ENCODE measurements at places on chromosomes 6 and 20.
A peak's percentile ranks its signal among the peaks of the same experiment; 100 is the strongest.

DNA sequence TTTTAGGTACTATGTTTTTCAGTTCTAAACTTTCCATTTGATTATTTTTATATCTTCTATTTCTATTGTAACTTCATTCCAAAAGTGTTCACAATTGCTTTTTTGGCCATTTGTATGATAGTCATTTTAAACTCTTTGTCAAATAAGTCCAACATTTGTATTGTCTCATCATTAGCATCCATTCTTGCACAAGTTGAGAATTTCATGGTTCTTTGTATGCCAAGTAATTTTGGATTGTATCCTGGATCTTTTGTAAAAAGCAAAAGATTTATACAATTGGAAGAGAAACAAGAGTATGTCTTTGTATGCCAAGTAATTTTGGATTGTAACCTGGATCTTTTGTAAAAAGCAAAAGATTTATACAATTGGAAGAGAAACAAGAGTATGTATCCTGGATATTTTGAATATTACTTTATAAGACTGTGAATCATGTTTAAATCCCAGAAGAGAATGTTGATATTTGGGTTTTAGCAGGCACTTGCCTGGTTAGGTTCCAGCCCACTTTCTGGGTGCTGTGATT, 36.9 kb upstream of the NT5E start:
- DNase-seq, result no peak

GRCh38 chr6:11008821-11009220, 35.3 kb downstream of the ELOVL2 start:
- DNase-seq, result no peak

- no peak for DNase-seq
Measured at GRCh38 chr20:1377984-1378734, 14.7 kb downstream of the FKBP1A start.

DNA sequence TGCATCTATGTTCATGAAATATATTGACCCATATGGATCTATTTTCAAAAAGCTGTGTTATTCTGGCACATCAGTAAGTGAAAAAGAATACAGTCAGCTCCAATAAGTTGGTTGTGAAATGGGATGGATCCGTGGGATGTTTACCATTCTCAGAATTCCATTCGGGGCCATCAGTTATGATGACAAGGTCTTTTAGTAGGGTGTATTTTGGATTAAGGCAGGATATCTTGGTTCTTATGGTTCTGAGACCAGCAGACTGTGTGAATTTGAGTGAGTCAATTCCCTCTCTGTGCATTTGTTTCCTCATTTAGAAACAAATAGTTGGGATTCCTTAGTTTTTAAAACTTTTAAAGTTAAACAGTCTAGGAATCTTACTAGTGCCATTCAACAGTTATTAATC, 287.4 kb downstream of the CD109 start:
- no peak for DNase-seq

GRCh38 chr20:57680131-57680716, 29.6 kb downstream of the PMEPA1 start:
- no peak for DNase-seq

DNA sequence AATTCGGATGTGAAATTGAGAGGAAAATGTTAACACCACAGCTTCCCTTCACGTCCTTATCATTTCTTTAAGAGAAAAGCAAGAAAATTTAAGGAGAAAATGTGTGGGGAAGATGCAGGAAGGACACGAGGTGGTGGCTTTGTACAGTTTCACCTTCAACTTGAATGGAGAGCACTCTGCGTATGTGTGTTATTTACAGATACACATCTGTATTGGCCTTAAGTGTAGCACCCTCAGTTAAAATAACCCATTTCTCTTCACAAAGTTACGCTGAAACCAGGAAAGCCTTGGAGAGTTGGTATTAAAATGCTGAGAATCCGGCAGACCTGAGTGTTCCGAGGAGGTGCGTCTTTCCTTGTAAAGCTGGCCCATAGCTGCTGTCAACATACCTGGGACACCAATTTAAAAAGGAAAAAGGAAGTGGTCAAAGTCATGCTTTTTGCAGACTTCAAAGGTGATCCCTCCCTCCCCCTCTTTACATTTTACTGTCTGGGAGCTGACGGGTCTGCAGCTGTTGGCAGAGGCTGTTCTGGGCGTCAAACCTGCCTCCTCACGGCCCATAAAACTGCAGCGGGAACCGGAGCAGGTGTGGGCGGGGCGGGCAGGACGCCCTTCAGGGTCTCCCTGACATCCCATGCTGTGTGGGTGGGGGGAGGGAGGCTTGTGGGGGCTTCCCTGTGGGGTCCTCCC, 61.3 kb upstream of the TBXT start:
- DNase-seq, result no peak

DNA sequence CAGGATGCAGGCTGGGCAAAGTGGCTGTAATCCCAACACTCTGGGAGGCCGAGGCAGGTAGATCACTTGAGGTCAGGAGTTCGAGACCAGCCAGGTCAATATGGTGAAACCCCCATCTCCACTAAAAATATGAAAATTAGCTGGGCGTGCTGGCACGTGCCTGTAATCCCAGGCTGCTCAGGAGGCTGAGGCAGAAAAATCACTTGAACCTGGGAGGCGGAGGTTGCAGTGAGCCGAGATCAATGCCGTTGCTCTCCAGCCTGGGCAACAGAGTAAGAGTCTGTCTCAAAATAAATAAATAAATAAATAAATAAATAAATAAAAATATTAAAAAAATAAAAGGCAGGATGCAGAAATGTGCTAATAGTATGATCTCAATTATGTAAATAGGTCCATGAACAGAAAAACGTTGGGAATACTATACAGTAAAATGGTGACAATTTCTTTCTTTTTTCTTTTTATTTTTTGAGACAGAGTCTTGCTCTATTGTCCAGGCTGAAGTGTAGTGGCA, 8.4 kb upstream of the CBFA2T2 start:
- DNase-seq, result no peak

DNA sequence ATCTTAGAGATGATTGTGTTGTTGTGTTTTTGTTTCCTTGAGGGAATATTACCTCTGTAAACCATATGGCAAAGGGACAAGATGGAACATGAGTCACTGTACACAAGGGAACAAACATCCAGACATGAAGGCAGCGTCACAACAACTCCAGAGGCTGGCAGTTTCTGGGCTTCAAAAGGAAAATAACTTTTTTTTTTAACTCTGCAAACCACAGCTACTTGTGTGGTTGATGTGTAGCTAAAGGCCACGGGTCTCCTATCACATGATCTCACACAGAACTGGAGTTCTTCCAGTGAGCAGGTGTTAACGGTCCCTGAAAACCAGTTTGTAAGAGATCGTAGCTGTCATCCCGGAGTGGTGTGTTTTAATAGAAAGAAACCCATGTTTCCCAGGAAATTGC, 33.2 kb upstream of the HBS1L start:
- DNase-seq, result no peak

GRCh38 chr20:7859356-7859802, 80.9 kb downstream of the HAO1 start:
- DNase-seq, result peak; percentile 4

DNA sequence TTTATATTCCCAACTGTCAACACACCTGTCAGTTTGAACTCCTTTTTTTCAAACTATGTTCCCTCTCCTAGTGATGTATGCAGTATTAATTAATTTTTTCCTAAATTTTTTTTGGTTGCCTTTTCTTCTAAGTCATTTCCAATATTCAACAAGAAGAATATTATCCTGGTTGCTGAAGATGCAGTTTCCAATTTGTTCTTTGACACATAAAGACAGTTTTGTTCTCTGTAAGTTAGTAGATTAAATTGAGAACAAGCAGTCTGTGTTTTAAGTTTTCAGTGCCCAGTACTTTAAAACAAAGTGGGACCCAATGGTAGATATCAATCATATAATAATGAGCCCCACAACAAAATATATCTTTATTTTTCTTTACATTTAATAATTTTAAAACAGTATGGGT, 47.3 kb downstream of the GJA1 start:
- DNase-seq, result no peak

DNA sequence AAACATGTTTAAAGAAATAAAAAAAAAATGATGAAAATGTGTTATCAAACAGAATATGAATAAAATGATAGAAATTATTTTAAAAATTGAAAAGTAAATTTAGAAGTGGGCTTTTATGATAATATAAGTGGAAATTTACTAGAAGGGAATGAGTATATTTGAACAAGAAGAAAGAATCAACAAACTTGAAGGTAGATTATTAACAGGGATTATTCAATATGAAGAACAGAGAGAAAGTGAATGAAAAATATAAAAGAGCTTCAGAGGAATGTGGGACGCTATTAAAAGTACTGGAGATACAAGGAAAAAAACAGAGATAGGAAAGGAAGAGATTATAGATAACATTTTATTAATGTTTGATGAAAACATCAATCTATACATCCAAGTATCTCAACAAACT, 1014.4 kb upstream of the CITED2 start:
- DNase-seq, result no peak

GRCh38 chr6:22737331-22737730, 168.0 kb downstream of the HDGFL1 start:
- DNase-seq, result peak; percentile 62

GRCh38 chr6:149053848-149054558, 263.5 kb upstream of the TAB2 start:
- no peak for DNase-seq

DNA sequence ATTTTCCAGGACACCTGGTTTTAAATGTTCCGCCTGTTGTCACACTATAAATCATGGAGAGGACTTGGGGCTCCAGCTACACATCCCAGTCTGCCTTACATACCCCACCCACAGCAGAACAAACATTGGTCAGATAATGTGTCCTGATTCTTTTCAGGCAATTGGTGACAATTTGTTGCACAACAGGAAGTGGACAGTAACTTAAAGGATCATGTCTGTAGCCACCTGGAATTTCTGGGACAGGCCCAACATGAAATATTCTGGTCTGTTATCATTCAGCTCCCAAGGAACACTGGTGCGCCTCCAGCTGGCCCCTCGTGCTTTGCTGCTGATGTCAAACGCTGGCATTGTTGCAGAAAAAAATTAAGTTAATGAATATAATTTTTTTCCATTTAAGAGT, 117.2 kb downstream of the SOBP start:
- DNase-seq, result no peak

DNA sequence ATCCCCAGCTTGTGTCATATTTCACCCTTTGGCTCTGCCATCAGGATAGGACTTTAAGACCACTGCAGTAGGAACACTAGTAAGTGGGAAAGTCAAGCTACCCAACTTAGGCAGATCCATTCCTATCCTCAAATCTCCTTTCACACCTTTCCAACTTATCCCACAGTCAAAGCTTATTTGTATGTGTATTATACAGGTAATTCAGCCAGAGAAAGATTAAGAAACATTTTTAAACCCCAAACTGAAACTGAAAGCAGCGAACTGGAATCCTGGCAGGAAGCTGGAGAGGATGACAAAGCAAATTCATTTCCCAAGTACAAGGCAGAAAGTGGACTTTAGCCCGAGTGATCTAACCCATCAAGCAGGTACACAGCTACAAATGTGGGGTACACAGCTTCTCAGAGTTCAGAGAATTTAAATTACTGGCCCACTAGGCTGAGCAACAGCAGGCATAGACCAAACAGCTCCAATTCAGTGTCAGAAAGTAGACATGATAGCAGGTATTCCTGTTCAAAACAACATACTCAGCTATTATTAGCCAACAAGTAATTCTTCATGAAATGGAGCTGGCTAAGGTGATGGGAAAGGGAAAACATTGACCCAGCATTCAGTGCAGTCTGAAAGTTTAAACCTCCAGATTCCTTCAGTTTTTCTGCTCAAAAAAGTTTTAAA, 39.1 kb downstream of the ILRUN start:
- no peak for DNase-seq

- peak; percentile 45 for DNase-seq
Measured at GRCh38 chr6:133553652-133554051, 312.5 kb downstream of the EYA4 start.

- no peak for DNase-seq
Measured at GRCh38 chr6:4369616-4370015, 234.2 kb upstream of the ECI2 start.

DNA sequence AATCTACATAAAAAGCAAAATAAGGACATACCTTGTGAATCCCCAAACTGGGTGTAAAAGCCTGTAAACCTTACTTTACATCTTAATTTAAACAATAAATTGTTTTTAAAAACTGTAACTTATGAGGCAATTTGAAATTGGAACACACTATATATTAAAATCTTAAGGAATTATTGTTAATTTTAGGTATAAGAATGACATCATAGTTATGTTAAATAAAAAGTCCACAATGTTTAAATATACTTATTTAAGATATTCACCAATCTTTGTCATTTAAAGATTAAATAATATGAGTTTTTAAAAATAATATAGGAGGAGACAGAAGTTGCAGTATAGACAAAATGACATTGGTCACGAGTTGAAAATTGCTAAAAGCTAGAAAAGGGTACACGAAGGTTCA, 621.9 kb upstream of the POU3F2 start:
- no peak for DNase-seq

- no peak for DNase-seq
Measured at GRCh38 chr6:35664945-35665344, 23.8 kb downstream of the FKBP5 start.

- DNase-seq, result no peak
Measured at GRCh38 chr6:56984361-56984760, 29.5 kb downstream of the BEND6 start.

- no peak for DNase-seq
Measured at GRCh38 chr6:154301839-154302752, 54.5 kb downstream of the IPCEF1 start.

DNA sequence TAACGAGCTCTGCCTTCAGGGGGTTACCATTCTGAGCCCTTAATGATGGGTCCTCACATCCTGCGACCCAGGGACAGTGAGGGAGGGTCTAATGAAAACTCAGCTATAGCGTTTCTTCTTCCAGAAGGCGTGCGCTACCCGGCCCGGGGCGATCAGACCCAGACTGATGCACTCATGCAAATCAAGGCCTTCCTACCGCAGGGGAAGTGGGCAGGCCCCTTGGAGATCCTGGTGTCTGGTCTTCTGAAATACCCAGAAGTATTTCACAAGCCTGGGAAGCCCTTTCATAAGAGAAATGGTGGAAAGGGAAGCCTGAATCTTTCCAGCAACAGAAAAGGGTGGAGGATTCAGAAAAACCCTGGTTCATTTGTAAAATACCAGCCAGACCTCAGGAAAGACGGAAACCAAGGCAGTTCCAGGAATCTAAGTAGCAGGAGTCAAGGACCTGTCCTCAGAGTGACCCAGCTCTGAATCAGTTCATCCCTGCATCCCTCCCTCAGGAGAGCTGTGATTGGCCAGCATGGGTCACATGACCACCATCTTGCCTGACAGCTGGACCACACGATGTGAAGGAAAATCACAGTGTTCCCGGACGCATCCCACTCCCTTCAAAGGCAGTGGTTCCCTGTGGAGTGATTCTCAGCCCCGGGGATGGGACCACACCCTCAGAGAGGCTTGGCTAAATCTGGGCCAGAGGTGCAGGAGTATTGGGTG, 12.7 kb downstream of the BFSP1 start:
- DNase-seq, result no peak

DNA sequence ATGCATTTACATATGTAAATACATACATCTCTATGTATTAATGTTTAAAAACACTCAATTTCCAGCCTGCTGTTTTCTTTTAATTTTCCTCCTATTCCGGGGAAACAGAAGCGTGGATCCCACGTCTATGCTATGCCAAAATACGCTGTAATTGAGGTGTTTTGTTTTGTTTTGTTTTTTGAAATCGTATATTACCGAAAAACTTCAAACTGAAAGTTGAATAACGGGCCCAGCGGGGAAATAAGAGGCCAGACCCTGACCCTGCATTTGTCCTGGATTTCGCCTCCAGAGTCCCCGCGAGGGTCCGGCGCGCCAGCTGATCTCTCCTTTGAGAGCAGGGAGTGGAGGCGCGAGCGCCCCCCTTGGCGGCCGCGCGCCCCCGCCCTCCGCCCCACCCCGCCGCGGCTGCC, 355 bp upstream of the BMP2 start:
- no peak for DNase-seq
